Muscle of leg (tissue), 16 donors: ENCODE measurements at places on chromosomes 16 and 17. TPM values are rescaled to one million over a fixed set of nuclear protein-coding genes. Genes with fewer than 3 reads are reported as not detected.

Gene LGALS9B
- not detected for total RNA-seq

Gene NT5M
- total RNA-seq = 6.5 TPM

Gene CPHXL2
- total RNA-seq = not detected

DNA sequence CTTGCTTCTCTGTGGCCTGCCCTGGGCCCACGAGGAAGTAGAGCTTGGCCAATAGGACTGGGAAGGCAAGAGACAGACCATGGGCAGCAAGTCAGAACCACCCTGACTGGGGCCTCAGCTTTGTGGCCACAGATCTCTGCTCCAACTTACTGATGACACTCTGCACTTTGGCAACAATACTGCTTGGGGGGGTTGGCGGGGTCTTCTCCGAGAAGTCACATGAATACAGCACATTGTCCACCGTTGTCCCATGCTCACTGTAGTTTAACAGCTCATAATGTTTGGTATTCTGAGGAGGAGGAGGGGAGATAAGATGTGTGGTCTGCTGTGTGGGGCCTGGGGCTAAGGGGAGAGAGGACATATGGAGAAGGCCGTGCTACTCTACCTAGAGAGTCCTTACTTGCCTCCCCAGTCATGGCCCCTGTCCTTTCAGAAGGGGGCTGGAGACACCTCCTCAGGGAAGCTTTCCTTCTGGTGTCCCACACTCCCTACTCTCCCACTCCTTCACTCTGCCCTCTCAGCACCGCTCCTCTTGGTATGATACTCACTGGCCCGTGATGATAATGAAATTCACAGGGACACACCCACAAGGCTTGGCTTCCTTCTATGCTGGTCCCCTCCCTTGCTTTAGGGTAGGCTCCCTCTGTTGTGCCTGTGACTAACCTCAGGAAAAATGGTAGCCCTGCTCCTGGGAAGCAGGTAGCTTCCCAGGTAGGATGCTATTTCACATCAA is 4.0 kb upstream of the DHRS13 start:
- peaks cover 61% of the 10 kb centered on the region for H3K36me3 ChIP-seq
- no peak for DNase-seq
- no peak overlapping the region for H3K27ac ChIP-seq
- H3K4me3 ChIP-seq = no peak overlapping the region

DNA sequence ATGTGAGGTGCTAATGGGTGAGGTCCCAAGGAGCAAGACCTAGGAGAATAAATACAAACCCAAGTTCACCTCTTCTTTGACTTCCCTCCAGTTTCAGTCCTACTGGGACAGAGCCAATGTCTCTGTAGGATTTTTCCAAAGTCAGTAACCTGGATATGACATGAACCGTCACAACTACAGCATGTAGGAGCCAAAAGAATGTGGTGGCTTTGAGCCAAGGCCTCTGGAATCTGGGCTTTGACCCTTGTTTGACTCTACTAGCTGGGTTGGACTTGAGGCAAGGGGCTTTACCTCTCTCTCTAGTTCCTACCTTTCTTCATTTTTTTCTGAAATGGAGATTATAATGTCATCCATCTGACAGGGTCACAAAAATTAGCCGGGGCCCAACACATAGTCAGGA is 91.4 kb downstream of the CACNG3 start:
- H3K4me1 ChIP-seq = no peaks in the 10 kb centered on the region
- DNase-seq = no peak
- no peak overlapping the region for H3K4me3 ChIP-seq
- no peak overlapping the region for H3K27ac ChIP-seq

DNA sequence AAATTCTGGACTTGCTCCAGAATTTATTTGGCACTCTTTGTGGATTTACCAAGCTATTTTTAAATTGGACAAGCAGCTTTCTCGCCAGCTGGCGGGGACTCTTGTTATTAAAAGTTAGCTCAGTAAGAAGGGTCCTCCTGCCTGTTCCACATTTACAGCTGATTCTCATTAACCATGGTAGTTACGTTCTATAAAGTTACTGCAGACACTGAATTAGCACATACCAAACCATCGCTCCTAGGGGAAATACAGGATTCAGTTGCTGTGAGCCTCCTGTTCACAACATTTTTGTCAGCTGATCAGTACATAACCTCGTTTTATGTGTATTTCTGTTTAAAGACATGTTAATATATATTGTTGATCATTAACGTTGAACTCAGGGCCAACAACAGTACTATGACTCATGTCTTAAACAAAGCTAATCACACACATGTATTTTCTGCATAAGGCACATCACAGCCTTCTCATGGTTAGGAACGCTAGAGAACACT is 4.2 kb downstream of the LDAF1 start:
- H3K27ac ChIP-seq = peak overlapping the region; percentile 21
- H3K36me3 ChIP-seq = peaks cover 15% of the 10 kb centered on the region
- peaks cover 6% of the 10 kb centered on the region for H3K27me3 ChIP-seq
- H3K4me1 ChIP-seq = peaks cover 38% of the 10 kb centered on the region
- DNase-seq = peak; percentile 84
- H3K4me3 ChIP-seq = no peak overlapping the region

DNA sequence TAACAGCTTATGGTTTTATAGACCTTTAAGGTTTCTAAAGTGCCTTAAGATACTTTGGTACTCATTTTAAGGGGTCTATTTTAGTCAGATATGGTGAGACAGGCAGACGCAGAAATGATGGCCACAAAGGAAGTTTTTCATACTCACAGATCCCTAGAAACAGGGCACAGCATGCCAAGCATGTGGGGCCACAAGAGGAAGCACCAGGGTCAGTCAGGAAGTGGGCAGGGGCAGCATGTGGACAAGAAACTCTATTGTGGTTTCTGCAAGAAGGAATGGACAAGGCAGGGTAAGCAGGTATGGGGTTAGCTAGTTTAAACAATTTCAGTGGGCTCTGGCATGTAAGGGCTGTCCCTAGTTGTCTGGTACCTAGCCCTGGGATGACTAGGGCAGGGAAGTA is 8.5 kb downstream of the EFCAB3 start:
- H3K4me1 ChIP-seq = no peaks in the 10 kb centered on the region
- no peaks in the 10 kb centered on the region for H3K27me3 ChIP-seq
- H3K4me3 ChIP-seq = no peak overlapping the region
- no peaks in the 10 kb centered on the region for H3K36me3 ChIP-seq

DNA sequence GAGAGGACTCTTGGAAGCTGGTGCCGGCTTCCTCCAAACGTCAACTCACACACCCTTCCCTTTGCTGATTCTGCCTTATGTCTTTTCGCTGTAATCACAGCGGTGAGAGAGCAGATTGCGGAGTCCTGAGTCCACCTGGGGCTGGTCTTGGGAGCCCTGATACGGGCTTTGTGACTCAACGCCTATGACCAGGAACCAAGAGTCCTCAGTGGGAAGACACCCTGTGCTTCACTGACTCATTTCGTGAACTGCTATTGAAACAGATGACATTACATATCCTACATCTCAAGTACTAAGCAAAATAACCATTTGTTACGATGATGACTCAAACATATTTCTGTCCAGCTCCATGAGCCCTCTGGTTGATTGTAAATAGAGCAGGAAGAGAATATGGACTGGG is 90.7 kb upstream of the CREBBP start:
- no peak overlapping the region for H3K4me3 ChIP-seq
- no peak overlapping the region for H3K27ac ChIP-seq
- peaks cover 6% of the 10 kb centered on the region for H3K4me1 ChIP-seq

DNA sequence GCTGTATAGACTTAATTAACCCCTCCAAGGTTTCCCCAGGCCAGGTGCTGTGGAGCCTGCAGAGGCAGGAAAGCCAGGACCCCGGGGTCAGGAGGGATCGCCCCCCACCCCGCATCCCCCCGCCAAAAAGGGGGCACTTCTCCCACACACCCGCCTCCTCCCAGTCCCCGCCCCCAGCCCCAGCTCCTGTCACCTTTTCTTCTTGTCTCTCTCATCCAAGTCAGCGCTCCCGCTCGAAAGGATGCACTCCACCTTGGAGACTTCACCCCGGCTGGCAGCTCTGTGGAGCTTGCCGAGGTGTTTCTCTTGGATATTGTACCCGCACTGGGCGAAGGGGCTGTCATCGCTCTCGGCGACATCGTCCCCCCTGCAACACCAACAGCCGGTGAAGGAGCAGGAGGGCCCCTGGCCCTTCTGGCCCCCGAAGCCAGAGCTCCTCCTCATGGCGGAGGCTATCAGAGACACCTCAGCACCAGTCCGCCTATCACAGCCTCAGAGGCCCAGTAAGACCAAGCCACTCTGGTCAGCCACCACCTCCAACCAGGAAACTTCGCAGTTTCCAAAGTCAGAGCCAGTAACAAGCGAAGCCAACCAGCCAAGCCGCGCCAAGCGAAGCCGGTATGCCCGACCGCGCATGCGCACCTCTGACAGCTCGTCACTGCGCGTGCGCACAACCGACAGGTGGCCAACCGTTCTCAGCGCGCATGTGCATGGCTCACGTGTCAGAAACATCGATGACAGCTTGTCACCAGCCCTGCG is 52.5 kb downstream of the SHCBP1 start:
- no peak for DNase-seq
- H3K4me1 ChIP-seq = no peaks in the 10 kb centered on the region
- no peaks in the 10 kb centered on the region for H3K36me3 ChIP-seq
- no peaks in the 10 kb centered on the region for H3K27me3 ChIP-seq
- H3K27ac ChIP-seq = no peak overlapping the region
- H3K4me3 ChIP-seq = no peak overlapping the region

GRCh38 chr17:42025936-42026335 is 6.0 kb downstream of the NKIRAS2 start:
- H3K36me3 ChIP-seq = peaks cover 37% of the 10 kb centered on the region
- no peak overlapping the region for H3K4me3 ChIP-seq
- no peak overlapping the region for H3K27ac ChIP-seq
- no peaks in the 10 kb centered on the region for H3K27me3 ChIP-seq
- peaks cover 48% of the 10 kb centered on the region for H3K4me1 ChIP-seq
